ENCODE measurements at places on chromosomes 1 and 21.

DNA sequence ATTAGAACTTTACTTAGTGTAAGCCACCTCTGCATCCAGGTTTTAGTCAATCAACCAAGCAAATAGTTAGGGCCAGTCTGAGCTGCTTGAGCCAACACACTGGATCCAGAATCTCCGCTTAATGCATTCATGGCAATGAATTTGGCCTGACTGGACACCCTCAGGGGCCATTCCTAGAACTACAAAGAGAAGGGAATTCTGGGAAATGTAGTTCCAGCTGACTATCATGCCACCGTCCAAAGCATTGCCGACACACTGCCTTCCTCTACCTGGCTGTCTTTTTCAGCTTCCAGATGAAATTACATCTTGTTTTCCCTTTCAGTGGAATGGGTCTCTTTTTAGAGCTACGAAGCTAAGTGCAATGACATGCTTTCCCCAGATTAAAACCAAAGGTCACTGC, 163.0 kb upstream of the IGSF21 start:
- no peak for DNase-seq

DNA sequence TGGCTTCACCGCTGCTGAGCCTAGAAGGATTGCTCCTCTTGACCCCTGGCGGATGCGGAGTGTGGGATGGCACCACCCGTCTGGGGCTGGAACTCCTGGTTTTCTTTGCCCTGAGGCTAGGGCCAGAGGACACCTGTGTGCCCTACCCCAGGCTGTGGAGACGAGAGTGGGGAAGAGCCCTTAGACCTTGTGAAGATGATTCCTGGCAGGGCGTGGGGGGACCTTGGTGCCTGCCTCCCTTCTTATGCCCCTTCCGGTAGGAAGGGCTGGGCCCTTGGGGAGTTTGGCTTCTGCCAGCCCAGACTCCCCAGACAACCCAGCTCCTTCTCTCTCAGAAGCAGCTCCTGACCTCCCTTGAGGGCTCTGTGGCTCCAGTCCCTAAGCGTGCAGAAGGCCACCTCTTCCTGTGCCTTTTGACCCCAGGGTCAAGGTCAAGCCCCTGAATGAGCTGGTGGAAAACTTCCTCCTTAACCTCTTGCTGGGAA, 891 bp downstream of the RPS6KA1 start:
- DNase-seq: no peak

- DNase-seq: no peak
Observed at GRCh38 chr1:14768582-14769304, 170.3 kb downstream of the KAZN start.

GRCh38 chr1:193700710-193701355, 514.4 kb upstream of the B3GALT2 start:
- no peak for DNase-seq

GRCh38 chr1:85692730-85693314, 15.4 kb downstream of the ZNHIT6 start:
- DNase-seq: no peak

DNA sequence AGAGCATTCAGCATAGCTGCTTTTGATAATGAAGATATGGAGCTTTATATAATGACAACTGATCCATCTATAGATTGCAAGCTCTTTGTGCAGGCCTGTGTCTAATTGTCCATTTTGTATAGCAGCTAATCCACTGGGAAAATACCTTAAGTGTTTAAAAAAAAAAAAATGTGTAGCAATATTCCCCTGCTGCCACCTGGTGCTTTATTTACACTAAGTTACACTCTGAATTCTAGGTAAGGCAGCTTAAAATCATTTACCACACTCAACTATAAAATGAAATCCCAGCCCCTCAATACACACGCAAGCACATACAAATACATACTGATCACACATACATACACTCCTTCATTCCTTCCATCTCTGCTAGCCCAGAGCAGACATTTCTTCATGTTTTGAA, 49.1 kb upstream of the BCL9 start:
- no peak for DNase-seq

DNA sequence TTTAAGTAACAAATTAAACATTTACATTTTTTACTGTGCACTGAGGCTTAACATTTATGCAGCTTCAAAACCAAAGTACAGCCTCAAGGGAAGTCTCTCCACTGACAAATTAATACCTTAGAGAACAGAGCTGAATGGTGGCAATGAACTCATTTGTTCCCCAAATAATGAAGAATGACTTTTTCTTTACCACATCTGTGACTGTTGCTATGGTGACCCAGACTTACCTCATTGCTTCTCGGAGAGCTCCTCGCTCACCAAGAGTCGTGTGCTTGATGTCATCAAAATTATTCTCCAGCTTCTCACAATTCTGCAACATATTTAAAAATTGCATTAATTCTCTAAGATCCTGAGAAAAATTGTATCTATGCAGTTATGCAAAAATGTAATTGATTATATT, 92.9 kb downstream of the DPYD start:
- DNase-seq: no peak

DNA sequence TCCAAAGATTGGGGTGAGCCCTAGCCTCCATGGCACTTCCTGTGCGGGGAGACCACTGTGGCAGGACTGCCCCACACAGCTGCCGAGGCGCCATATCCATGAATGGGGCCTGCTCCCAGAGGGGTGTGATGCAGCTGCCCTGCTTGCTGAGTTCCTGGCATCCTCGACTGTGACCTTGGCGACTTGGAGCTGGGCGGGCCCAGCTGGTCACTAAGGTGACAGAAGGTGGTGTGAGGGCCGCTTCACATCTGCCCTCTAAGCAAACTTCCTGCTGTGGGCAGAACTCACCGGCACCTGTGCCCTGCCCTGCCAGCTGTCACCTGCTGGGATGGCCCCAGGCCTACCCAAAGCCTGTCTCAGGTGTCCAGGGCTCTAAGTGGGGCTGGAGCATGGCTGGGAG, 9.0 kb downstream of the TMEM61 start:
- DNase-seq: no peak

DNA sequence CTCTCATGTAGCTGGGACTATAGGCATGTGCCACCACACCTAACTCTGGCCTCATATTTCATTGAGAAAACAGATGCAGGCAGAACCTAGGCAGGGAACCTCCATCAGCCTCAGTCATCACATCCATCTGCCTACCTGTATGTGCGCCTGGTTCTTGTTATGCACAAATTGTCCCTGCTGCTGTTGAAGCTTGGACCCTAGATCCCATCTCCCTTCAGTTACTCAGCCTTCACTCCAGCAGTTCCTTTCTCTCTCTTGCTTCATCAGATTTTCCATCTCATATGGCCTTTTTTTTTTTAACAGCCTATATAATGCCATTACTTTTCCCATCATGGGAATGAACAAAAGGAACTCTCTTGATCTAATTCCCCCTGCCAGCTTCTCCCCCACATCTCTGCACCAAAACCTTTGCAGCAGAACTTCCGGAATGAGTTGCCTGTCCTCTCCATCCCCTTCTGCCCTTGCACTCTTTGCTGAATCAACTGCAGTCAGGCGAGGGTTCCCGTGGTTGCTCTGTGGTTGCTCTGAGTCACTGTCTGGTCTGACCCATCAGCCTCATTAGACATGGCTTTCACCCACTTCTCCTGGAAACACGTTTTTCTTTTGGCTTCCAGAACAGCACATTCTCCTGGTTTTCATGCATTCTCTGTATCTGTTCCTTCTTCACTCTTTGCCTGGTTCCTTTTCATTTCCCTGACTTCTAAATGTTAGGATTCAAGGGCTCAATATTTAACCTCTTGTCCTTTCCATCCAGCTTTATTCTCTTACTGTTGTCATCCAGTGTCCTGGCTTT, 41.5 kb downstream of the UBE4B start:
- peak; percentile 52 for DNase-seq

DNA sequence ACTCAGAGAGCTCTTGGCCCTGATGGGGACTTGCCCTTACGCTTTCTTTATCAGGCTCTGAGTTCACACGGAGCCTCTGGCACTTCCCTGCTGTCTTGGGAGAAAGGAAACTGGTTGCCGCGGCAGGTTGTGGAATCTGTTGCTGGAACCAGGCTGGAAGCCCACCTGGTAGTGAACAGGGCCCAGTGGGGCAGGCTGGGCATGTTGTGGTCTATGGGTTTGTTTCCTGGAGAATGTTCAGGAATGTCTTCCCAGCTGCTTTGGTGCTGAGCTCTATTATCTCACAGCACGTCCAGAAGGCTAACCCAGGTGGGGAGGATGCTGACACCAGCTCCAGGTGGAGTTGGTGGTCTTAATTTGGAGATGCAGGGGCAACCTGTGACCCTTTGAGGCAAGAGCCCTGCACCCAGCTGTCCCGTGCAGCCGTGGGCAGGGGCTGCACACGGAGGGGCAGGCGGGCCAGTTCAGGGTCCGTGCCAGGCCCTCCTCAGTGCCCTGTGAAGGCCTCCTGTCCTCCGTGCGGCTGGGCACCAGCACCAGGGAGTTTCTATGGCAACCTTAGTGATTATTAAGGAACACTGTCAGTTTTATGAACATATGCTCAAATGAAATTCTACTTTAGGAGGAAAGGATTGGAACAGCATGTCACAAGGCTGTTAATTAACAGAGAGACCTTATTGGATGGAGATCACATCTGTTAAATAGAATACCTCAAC, 33.3 kb upstream of the TDRD10 start:
- DNase-seq: no peak

- DNase-seq: no peak
Observed at GRCh38 chr1:27399251-27400025, 7.0 kb downstream of the GPR3 start.

GRCh38 chr1:45803299-45803780, at the start of gene MAST2:
Gene MAST2, plus strand, starts transcription at chr1:45803612. Its CDS starts 284 bp downstream, at chr1:45803896.
- DNase-seq: peak; percentile 87

DNA sequence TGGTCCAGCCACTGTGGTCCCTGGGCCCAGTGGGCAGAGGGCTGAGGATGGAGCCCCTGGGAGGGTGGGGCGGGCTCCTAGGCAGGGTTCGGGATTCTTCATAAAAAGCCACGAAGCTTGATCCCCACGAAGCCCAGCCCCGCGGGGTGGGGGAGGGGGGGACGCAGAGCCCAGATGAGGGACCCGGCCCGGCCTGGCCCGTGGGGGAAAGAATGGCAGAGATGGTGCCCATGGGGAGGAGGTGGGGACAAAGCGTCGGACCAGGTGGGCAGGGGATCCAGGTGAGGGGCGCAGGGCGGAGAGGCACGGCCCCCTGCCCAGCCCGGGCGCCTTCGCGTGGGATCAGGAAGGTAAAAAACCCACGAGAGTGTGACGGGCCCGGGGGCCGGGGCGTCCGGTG, 6.0 kb upstream of the SMIM12 start:
- no peak for DNase-seq

DNA sequence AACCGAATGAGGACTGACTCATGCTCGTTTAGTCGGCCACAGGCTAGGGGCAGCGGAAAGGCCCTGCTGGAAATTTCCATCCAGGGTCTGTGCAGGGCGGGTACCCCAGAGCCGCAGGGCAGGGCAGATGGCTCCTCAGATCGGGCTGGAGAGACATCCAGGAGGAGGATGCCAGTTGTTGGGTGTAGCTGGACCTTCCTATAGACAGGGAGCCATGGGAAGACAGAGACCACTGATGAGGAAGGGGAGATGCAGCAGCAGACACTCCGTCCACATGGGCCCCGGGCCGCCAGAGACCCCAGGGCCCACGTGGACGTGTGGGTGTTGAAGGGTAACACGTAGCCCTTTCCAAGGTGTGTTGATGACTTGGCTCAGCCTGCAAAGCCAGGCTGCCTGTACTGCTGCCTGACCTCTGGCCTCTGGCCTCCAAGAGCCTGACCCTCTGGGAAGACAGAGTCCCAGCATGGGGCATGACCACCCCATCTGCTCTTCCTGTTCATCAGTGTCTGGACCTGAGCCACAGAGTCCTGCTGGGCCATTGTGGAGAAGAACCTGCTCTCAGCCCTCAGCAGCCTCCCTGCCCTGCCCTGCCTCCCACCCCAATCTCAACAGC, 4.8 kb downstream of the GNG4 start:
- no peak for DNase-seq

GRCh38 chr1:101603726-101604125, 366.9 kb downstream of the S1PR1 start:
- DNase-seq: no peak

DNA sequence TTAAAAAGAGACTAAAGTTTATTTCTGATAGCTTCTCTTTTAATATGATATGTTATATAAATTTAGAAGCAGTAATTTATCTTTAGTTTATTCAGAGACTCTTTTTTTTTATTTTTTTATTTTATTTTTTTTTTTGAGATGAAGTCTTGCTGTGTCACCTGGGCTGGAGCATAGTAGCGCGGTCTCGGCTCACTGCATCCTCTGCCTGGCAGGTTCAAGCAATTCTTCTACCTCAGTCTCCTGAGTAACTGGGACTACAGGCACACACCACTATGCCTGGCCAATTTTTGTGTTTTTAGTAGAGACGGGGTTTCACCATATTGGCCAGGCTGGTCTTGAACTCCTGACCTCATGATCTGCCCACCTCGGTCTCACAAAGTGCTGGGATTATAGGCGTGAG, 89.6 kb downstream of the DISP1 start:
- no peak for DNase-seq

- DNase-seq: no peak
Observed at GRCh38 chr1:29222686-29223085, 8.0 kb downstream of the MECR start.

GRCh38 chr1:17802164-17802563, 47.0 kb downstream of the ACTL8 start:
- no peak for DNase-seq

DNA sequence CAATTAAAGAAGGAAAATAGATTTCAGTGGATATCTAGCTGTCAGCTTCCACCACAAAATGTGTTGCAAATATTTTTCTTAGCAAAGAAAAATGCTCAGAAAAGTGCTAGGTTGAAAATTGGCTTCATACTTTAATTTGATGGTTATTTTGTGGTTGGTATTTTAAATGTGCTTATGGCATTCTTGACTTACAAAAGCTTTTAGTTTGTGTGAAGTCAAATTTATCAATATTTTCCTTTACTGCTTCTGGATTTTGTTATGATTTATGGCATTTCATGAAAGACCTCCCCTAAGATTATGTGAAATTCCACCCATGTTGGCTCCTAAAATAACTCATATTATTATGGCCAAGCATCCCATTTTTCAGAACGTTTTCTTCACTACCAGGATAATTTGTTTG, 51.5 kb downstream of the PSMG1 start:
- DNase-seq: no peak

DNA sequence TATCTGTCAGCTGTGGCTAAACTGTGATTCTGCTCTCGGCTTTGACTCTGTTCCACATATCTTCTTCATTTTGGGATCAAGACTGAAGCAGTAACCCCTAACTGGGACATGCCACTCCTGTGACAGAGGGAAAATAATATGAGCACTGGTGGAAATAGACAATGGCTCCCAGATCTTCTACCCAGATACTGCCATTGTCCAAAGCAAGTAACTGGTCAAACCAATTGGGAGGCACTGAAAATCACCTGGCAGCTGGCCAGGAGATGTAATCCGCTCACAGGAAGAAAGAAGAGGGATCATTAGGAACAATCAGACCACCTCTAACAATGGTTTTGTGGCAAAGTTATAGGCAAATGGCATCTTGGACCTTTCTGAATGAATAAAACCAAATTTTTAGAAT, 10.7 kb downstream of the SNX7 start:
- DNase-seq: no peak

GRCh38 chr1:83976920-83977319, 22.0 kb downstream of the TTLL7 start:
- DNase-seq: no peak

DNA sequence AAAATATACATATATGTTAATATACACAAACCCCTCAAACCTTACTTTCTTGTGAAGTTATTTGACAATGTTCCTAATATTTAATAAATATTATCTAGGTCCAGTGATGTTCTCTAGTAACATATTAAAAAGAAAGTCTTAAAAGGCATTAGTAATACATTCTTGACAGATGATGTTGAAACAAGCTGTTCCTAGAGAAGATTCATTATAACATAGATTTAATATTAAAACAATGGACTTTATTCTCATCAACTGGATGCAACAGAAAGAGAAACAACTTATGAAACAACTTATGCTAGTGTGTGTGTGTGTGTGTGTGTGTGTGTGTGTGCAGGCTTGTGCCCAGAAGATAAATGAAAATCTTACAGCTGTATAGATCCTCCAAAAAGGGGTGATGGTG, 68.5 kb upstream of the PLXNA2 start:
- no peak for DNase-seq
